Fibroblast of skin of left quadriceps (primary cell): ENCODE measurements at places on chromosomes 12 and 14.

- DNase-seq = peak; percentile 79
Observed at GRCh38 chr14:74275241-74275841, 27.4 kb downstream of the ABCD4 start.

GRCh38 chr12:69916544-69917235 is 91.7 kb downstream of the MYRFL start:
- no peak for DNase-seq

DNA sequence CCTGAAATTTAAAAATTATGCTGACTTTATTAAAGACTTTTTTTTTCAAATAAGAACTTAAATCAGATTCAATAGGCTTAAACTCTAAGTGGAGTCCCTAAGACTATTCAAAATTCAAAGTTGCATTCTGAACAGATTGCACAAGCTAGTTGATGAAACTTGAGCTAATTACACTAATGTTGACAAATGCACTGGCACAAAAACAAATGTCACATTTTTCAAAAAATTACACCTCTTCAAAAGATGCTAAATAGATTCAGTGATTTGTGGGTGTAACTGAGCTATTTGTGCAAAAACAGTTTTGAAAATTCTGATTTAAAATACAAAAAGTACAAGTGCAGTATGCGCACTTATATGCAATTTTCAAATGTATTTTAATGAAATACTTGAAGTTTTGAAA is 205.4 kb downstream of the RERGL start:
- DNase-seq = no peak

GRCh38 chr12:131489718-131490117 is 221.2 kb upstream of the SFSWAP start:
- DNase-seq = no peak

GRCh38 chr14:101827286-101827685 is 65.8 kb downstream of the PPP2R5C start:
- DNase-seq = no peak

DNA sequence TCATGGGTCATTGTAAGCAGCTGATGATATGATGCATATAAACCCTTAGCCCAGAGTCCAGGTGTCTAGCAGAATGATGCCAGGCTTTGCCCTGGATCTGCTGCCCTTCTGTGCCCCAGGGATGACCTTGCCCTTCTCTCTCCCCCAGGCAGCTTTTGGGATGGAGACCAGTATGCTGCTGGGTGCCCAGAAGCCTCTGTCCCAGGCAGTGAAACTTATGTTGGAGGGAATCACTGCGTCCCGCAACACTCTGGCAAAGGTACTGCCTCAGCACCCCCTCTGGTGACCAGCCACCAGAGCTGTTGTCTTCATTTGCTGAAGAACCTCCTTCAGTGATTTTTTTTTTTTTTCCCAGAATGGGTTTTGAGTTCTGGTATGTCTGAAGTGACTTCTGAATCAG is 23.3 kb downstream of the CYP46A1 start:
- no peak for DNase-seq

GRCh38 chr14:46782281-46782680 is 130.7 kb upstream of the RPL10L start:
- DNase-seq = no peak

- no peak for DNase-seq
Observed at GRCh38 chr12:102167821-102168604, 29.6 kb downstream of the PMCH start.

GRCh38 chr14:57378661-57379060 is 11.7 kb upstream of the NAA30 start:
- DNase-seq = no peak

GRCh38 chr12:32450768-32451167 is 51.4 kb downstream of the FGD4 start:
- DNase-seq = no peak

DNA sequence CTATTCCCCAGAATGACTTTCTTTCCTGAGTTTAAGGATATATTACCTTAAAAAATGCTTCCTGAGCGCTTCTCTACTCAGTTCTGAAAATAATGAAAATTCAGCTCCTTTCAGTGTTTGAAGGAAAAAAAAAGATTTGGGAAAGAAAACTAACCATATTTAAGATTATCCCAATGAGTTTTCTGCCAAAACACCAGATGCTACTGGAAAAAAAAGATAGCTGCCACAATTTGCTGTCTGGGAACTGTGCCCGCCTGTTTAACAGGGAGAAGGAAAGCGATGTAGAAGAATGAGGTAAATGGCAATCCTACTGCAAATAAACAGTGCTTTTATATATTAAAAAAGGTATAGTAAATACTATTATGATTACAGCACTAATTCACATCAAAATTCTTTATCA is 367.6 kb upstream of the PRICKLE1 start:
- DNase-seq = no peak

DNA sequence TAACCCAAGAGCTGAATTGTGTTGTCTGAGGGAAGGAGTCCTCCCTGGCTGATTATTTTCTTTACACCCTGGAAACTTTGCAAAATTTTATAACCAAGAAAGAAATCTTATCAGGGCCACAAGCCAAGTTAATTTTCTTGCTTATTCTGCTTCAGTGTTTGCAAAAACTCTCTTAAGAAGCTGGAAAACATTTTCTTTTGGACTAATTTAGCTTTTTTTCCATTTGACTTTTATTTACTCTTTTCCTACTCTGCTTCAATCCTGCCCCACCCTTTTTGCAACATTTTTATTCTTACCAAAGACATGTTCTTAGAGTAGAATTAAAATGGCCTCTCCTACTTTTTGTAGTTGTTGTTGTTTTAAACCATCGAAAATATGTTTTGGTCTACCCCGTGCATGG is 378.7 kb downstream of the ZFP36L1 start:
- DNase-seq = no peak

GRCh38 chr12:113238309-113238708 is 17.0 kb downstream of the TPCN1 start:
- no peak for DNase-seq
